ENCODE measurements at places on chromosomes 3 and 15.

- H3K36me3 ChIP-seq = 0 out of 2 replicates have a peak, but pooled peaks cover 10% of the 10 kb centered on the region
- H3K27ac ChIP-seq = no peak overlapping the region
- no peak for DNase-seq
- no peak overlapping the region for H3K4me3 ChIP-seq
Observed at GRCh38 chr15:64979252-64979710, 10.4 kb downstream of the SPG21 start.

- no peak for DNase-seq
- peak overlapping the region; percentile 94 for H3K27ac ChIP-seq
- H3K36me3 ChIP-seq = no peaks in the 10 kb centered on the region
- no peak overlapping the region for H3K4me3 ChIP-seq
- no peaks in the 10 kb centered on the region for H3K27me3 ChIP-seq
Observed at GRCh38 chr15:40379374-40379773, 3.1 kb upstream of the KNSTRN start.

GRCh38 chr3:168414149-168414548, 318.4 kb upstream of the GOLIM4 start:
- H3K4me1 ChIP-seq = peaks cover 40% of the 10 kb centered on the region
- H3K27me3 ChIP-seq = no peaks in the 10 kb centered on the region
- no peaks in the 10 kb centered on the region for H3K36me3 ChIP-seq
- DNase-seq = peak; percentile 72
- no peak overlapping the region for H3K27ac ChIP-seq

GRCh38 chr15:71066983-71067382, 48.3 kb upstream of the THSD4 start:
- no peaks in the 10 kb centered on the region for H3K27me3 ChIP-seq
- no peak overlapping the region for H3K27ac ChIP-seq
- no peaks in the 10 kb centered on the region for H3K36me3 ChIP-seq
- no peak for DNase-seq

DNA sequence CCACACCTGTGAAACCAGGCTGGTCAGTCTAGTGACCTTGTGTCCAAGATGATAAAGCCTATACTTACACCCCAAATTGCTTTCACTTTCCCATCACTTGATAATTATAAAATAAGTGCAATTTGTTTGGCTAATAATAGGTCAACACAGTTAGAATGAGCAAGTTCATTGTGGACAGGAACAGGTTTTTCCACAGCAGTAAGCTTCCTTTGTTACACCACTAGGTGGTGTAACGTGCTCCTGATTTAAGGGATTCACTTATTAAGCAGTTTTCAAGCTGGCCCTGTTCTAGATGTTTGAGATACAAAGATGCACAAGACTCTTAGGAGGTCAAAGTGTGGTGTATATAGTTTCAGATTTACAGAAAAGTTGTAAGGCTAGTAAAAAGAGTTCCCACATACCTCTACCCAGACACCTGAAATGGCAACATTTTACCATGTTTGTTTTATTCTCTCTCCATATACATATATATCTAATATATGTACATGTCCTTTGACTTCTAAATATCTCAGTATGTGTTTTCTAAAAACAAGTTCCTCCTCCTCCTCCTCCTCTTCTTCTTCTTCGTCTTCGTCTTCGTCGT, 6.8 kb upstream of the MFSD1 start:
- peaks cover 31% of the 10 kb centered on the region for H3K4me1 ChIP-seq
- peak; percentile 40 for DNase-seq
- no peaks in the 10 kb centered on the region for H3K27me3 ChIP-seq

GRCh38 chr15:59367022-59367451, 5.6 kb downstream of the MYO1E start:
- H3K4me3 ChIP-seq = no peak overlapping the region
- peaks cover 9% of the 10 kb centered on the region for H3K36me3 ChIP-seq
- no peaks in the 10 kb centered on the region for H3K27me3 ChIP-seq
- H3K4me1 ChIP-seq = peaks cover 36% of the 10 kb centered on the region
- H3K27ac ChIP-seq = peak overlapping the region; percentile 56
- DNase-seq = no peak

All from PC-9 (cell line).